ENCODE measurements at places on chromosomes 13 and 19. TPM values are rescaled to one million over a fixed set of nuclear protein-coding genes. Genes with fewer than 3 reads are reported as not detected.

ZIC2 gene
- total RNA-seq = 11.6 TPM

FRY gene
- 0.14 TPM for total RNA-seq

S1PR4 gene
- not detected for total RNA-seq

EBI3 gene
- 1.7 TPM for total RNA-seq

SPTBN4 gene
- total RNA-seq = 0.90 TPM

PSG2 gene
- not detected for total RNA-seq

CLC gene
- total RNA-seq = not detected

PCSK4 gene
- 0.92 TPM for total RNA-seq

SULT2B1 gene
- total RNA-seq = 15.9 TPM

TMEM190 gene
- 1.5 TPM for total RNA-seq

MISP3 gene
- 4.3 TPM for total RNA-seq

PDX1 gene
- total RNA-seq = 0.12 TPM

GADD45GIP1 gene
- total RNA-seq = 54.2 TPM

ATXN8OS gene
- total RNA-seq = not detected

SLC6A16 gene
- total RNA-seq = 1.2 TPM

CBARP gene
- 4.8 TPM for total RNA-seq

LGALS13 gene
- total RNA-seq = not detected

ANKLE1 gene
- 0.63 TPM for total RNA-seq

ZNF98 gene
- total RNA-seq = not detected

RGS9BP gene
- total RNA-seq = 0.54 TPM
